ENCODE measurements at places on chromosomes 7 and 10. TPM values are rescaled to one million over a fixed set of nuclear protein-coding genes. Genes with fewer than 3 reads are reported as not detected.
A peak's percentile ranks its signal among the peaks of the same experiment; 100 is the strongest.

LIPF gene
- 19.6 TPM for total RNA-seq

DNA sequence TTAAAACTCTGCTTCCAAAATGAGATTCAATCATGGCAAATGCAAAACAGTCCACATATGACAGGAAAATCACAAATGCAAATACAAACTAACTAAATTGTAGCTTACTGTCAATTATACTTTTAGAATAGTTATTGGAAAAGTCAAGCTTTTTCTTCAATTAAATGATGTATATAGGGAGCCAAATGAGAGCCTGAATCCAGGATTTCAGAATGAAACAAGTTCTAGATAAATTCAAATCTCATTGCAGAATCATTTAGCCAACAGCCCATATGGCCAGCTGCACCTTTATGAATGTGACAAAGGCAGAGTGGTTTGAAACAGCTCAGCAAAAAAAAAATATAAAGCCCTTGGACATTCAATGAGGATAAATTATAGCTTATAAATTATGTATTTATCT is 82.2 kb upstream of the SCIN start:
- no peak for DNase-seq

GRCh38 chr10:44935201-44935965 is 24.2 kb upstream of the RASSF4 start:
- DNase-seq = peak; percentile 58

GRCh38 chr10:9229702-9230244 is 1175.3 kb downstream of the GATA3 start:
- DNase-seq = no peak
